ENCODE measurements at places on chromosomes 3 and 15.

DNA sequence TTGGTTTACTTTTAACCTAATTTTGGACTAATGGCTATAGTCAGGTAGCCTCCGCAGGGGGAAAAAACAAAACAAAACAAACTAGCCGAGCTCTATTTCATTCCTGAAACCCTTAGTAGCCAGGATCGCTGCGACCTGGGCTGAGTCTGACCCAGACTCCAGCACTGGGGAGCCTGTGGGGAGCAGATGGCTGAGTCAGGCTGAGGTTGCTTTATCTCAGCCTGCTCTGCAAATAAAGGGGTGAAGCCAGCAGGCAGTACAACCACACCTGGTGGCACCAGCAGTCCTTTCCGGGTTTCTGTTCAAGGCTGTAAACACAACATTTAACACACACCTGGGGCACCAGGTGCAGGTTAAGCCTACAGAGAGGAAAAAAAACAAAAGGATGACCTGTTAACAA lies 27.3 kb downstream of the ABHD2 start:
- DNase-seq, result no peak

GRCh38 chr3:138078901-138079344 lies 36.5 kb downstream of the DZIP1L start:
- DNase-seq, result peak; percentile 71

GRCh38 chr3:164486150-164486549 lies 592.1 kb downstream of the SI start:
- no peak for DNase-seq

DNA sequence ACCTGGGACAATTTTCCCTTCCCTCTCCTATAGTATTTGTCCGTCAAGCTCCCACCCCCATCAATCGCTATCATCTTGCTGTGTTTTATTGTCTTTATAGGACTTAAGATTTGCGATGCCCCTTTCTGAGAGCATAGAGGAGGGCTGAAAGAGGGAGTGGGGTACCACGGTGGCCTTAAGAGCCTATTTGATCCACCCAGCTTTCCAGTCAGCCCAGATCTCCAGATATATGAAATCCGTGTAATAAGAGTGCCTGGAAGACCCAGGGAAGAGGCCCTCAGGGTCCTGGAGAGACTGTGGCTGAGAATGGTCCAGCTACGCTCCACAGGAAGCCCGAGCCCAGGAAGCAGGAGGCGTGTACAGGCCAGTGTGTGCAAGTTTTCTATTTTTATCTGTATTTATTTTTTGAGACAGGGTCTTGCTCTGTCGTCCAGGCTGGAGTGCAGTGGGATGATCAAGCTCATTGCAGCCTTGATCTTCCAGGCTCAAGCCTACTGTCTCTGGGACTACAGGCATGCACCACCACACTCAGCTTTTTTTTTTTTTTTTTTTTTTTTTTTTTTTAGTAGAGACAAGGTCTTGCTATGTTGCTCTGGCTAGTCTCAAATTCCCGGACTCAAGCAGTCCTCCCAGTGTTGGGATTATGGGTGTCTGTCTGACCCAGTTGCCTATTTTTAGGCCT lies 964 bp upstream of the NCKIPSD start:
- no peak for DNase-seq

DNA sequence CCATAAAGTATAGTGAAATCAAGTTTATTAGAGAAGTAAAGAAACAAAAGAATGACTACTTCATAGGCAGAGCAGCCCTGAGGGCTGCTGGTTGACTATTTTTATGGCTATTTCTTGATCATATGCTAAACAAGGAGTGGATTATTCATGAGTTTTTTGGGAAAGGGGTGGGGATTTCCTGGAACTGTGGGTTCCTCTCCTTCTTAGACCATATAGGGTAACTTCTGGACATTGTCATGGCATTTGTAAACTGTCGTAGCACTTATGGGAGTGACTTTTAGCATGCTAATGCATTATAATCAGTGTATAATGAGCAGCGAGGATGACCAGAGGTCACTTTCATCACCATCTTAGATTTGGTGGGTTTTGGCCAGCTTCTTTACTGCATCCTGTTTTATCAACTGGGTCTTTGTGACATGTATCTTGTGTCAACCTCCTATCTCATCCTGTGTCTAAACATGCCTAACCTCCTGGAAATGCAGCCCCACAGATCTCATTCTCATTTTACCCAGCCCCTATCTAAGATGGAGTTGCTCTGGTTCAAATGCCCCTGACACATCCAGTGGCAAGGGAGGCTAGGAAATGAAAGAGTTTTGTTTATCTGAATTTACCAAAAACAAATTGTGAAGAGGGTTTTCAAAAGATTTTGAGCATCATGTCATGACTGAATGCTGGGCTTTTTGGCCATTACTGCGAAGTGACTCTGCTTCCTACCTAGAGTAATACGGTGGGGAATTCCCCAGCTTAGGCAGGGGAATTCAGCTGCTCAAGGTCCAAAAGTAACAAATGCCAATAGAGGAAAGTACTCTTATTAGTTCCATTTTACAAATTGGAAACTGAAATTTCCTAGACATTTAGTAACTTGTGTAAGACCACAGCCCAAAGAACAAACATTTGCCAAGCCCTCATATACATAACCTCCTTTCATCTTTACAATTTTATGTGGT lies 6.2 kb upstream of the SPSB4 start:
- DNase-seq, result no peak

- no peak for DNase-seq
These were observed 806 bp upstream of the CERS3 start for GRCh38 chr15:100529556-100529955.

DNA sequence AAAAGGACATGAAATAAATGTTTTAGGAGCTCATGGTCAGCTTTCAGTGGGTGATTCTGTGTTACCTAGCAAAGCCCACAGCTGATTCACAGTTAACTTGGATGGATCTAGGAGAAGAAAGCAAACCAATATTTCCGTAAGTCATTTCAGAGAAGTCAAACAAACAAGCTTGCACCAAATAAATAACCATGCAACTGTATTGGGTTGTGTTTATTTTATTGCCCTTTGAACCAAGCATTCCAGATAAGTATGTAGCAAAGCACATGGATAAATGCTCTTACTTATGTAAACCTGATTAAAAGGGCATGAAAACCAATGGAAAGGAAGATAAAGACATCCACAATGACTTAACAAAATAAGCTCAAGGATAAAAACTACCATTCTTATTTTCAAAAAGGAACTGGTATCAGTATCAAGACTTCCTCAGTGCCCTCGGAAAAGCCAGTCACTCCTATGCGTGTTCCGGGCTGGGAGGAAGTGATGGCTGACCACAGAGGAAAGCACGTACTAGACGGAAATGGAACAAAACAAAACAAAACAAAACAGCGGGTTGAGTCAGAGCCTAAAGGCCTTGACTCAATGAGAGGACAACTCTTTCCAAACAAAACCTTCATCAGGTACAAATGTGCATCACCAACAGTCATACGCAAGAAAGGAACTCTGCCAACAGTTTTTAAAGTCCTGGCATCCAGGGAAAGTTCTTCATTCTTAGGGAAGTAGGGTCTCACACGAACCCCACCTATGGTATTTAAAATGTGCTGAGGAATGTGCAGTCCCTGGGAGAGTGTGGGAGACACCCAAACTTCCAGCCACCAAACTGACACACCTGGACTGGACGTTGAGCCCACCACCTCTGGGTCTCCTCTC lies 103.3 kb downstream of the SNRK start:
- no peak for DNase-seq

DNA sequence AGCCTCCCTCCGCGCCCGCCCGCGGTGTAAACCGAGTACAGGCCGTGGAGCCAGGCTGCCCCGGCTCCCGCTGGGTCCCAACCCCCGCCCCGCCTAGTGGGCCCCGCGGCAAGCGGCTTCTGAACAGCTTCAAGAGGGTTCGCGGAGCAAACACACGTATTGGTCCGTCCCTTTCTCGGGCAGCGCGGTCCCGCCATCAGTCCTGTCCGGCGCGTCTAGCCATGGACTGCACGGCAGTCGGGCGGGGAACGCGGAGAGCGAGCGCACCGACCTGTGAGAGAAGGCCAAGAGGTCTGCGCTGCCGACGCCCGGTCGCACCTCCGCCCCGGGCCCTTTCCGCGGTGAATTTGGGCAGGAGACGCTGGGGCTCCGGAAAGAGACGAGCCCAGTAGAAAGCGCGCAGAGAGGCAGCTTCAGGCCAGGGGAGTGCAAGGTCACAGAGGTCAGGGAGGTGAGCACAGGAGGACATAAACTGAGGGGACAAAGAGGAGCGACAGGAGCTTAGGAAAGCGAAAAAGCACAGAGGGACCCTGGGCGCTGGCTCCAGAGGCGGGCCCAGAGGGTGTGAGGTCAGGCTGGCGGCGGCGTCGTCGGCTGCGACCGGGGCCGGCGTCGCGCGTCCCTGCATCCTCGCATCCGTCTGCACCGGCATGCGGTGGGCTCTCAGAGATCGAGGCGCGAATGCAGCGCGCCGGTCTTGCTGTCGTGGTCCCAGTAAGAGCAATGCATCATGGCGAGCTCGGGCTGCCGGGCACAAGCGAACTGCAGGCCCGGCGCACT lies 1.8 kb downstream of the FOXL2 start:
- DNase-seq, result no peak

DNA sequence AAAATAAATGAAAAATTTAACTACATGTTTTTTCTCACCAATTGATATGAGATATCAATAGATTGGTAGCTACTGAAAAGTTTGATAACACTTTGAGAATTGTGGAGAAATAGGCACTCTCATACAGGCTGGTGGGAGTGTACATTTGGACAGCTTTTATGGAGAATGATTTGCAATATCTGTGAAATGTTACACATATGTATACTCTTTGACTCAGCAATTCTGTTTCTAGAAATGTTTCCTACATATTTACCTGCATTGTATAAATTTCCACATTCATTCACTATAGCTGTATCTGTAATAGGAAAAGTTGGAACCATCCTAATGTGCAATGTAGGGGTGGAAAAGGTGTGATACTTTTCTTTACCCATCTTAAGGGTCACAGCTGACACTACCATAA lies 1.9 kb upstream of the KIF23 start:
- no peak for DNase-seq

DNA sequence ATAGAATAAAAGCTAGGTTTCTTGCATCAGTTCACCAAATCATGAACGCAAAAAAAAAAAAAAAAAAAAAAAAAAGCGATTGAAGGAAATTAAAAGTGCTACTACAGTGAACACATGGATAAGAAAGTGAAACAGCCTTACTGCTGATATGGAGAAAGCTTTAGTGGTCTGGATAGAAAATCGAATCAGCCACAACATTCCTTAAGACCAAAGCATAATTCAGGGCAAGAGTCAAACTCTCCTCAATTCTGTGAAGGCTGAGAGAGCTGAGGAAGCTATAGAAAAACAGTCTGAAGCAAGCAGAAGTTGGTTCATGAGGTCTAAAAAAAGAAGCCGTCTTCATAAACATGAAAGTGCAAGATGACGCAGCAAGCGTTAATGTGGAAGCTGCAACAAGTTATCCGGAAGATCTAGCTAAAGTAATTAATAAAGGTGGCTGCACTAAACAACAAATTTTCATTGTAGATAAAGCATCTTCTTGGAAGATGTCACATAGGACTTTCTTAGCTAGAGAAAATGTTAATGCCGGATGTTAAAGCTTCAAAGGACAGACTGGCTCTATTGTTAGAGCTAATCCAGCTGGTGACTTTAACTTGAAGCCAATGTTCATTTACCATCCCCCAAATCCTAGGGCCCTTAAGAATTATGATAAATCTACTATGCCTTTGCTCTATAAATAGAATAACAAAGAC lies 19.2 kb downstream of the P3H2 start:
- no peak for DNase-seq

DNA sequence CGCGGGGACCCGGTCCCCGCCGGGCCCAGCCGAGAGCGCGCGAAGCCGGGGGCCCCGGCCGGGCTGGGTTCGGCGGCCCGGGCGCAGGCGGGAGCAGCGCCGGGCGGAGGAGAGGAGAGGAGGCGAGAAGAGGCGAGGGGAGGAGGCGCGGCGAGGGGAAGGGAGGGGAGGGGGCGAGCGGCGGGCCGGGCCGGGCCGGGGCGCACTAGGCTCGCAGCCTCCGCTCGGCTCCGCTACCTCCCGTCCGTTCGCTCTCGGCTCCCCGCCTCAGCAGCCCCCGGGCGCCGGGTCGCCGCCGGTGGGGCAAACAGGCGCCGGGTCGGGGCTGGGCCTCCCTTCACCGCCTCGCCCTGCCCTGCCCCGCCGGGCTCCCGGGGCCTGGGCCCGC lies 351 bp downstream of the INSYN1 start:
- DNase-seq, result no peak

- no peak for DNase-seq
These were observed 13.5 kb upstream of the GABRR3 start for GRCh38 chr3:98048586-98048985.

- DNase-seq, result no peak
These were observed 15.3 kb upstream of the ABHD17C start for GRCh38 chr15:80679804-80680175.

DNA sequence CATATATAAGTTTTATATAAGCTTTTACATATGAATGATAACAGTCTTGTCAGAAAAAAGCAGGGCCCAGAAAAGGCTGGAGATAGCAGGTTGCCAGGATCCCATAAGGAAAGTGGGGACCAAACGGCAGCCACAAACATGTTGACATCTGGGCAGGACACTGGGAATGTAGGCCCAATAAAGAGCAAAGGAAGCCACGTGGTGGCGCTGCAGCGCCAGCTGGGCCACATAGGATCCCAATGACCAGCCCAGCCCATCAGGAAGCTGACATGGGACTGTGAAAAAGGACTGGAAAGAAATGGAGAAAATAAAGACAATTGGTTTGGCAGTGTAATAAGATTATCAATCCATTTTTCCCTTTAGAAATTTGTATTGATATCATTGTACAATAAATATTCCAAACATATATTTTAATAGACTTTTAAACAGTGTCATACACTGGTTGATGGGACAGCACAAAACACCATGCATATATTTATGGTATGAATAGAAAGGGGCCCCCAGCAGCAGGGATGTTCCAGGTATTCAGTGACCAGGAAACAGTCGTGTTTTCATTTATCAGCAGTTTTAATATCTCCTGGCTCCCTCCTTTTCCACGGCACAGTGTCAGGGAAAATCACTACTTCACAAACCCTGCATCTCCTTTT lies 89.0 kb upstream of the STRIT1 start:
- no peak for DNase-seq

DNA sequence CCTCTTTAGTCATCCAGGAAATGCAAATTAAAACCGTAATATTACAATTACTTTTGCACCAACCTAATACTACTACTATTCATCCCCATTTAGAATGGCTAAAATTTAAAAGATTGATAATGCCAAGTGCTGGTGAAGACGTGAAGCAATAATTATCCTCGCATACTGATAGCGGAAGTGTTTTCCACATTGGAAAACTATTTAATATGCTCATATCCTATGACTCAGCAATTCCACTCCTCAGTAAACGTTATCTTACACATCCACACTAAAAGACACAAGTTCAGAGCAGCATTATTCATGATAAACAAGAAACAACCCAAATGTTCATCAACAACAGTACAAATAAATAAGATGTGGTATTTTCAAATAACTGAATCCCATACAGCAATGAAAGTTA lies 70.6 kb downstream of the VPS13C start:
- no peak for DNase-seq

All from epithelial cell of proximal tubule (primary cell).